Hematopoietic multipotent progenitor cell treated with erythropoietin and hydrocortisone succinate and interleukin-3 and kit ligand, for 4 days (in vitro differentiated cells): ENCODE measurements at places on chromosomes 11 and 22.

GRCh38 chr11:18624161-18624560 lies 10.0 kb downstream of the SPTY2D1 start:
- DNase-seq: no peak

DNA sequence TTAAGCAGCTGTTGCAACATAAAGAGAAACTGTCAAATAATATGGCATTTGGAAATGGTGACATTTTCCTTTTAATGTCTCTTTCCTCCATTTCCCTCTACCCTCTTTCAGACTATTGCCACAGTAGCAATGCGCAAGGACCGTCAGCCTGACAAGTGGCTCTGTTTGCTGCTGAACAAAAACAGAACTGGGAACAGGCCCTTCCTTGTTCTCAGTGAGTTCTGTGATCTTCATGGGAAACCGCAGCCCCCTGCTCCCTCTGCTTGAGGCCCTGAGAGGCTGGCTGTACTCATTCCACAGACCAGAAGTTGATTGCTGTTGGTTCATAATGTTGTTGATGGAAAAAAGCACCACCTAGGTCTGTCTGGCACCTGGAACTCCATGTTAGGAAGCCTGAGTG lies 559.7 kb downstream of the OPCML start:
- no peak for DNase-seq

GRCh38 chr22:38951734-38952133 lies 5.7 kb upstream of the APOBEC3A start:
- DNase-seq: peak; percentile 50

GRCh38 chr22:50505776-50506610 lies 1.5 kb downstream of the LMF2 start:
- no peak for DNase-seq

GRCh38 chr22:38846412-38846811 lies 2.6 kb upstream of the NPTXR start:
- no peak for DNase-seq

GRCh38 chr11:115215694-115216617 lies 288.3 kb downstream of the CADM1 start:
- peak; percentile 11 for DNase-seq

GRCh38 chr11:97229936-97230335 lies 840.1 kb downstream of the JRKL start:
- DNase-seq: no peak

DNA sequence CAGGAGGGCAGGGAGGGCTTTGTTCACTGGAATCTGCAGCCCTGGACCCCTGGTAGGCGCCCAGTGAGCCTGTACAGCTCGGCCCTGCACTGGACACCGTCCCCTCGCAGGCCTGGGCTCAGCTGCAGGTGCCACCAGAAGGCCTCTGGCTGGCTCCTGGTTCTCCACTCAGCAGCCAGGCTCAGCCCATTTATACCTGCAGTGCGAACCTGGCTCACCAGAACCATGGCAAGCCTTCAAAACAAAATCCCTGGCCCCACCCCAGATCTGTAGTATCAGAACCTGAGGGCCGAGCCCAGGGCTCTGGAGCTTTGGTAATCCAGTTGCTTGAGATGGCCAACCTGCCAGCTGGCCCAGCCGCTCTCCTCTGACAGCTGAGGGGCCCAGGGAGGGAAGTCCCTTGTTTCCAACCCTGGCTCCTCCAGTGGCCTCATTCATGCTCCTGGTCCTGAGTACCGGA lies 870 bp upstream of the FREY1 start:
- DNase-seq: no peak

GRCh38 chr11:76690736-76691135 lies 20.2 kb upstream of the LRRC32 start:
- no peak for DNase-seq

- no peak for DNase-seq
Measured at GRCh38 chr22:36432592-36433317, 45.0 kb upstream of the MYH9 start.

DNA sequence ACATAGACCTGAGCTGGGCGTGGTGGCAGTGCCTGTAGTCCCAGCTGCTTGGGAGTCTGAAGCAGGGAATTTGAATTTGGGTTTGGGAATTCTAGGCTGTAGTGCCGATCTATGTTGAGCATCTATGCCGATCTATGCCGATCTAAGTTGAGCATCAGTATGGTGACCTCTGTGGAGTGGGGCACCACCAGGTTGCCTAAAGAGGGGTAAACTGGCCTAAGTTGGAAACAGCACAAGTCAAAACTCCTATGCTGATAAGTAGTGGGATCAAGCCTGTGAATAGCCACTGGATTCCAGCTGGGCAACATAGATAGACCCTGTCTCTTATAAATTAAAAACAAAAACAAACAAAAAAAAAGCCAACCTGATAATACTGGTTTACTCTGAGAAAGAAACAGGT lies 7.4 kb downstream of the WEE1 start:
- DNase-seq: no peak

DNA sequence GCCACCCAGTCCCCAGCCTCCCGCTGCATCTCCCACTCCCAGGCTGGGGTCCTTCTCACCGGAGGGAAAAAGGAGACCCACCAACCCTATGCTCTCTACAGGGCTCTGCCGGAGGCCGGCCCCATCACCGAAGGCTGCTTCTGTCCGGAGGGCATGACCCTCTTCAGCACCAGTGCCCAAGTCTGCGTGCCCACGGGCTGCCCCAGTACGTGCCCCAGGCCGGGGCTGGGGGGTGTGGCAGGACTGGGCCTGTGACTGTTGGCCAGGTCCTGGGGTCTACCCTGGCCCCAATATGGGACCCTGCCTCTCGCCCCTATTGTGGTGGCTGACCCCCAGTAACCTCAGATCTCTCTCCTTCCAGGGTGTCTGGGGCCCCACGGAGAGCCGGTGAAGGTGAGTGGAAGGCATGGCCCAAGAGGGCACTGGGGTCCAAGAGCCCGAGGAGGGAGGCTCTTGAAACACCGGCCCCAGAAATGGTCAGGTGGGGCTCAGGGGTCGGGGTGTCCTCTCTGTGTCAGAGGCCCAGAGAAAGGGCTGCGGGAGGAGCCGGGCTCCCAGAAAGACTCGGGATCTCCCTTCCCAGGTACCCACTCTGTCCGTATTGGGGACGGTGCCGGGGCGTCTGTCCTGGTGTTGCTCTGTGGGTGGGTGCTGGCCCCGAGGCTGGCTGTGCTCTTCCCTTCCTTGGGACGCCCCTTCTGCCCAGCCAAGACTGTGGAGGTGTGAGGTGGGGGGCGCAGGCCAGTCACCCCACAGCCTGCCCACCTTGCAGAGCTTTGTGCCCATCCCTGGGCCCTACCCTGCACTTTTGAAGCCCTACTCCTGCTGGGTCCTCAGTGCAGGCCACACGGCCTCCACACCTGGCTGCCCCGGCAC lies 26.1 kb upstream of the MUC5B start:
- DNase-seq: no peak

DNA sequence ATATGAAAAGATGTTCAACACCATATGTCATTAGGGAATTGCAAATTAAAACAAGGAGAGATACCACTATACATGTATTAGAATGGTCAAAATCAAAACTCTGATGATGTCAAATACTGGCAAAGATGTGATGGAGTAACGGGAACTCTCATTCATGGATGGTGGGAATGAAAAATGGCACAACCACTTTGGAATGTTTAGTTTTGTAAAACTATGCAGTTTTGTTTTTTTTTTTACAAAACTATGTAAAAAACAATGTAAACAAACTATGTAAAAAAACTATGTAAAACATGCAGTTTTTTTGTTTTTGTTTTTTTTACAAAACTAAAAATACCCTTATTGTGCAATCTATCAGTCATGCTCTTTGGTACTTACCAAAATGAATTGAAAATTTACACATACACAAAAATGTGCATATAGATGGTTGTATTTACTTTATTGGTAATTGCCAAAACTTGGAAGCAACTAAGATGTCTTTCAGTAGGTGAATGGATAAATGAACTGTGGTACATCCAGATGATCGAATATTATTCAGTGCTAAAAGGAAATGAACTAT lies 5.0 kb upstream of the USP47 start:
- no peak for DNase-seq

DNA sequence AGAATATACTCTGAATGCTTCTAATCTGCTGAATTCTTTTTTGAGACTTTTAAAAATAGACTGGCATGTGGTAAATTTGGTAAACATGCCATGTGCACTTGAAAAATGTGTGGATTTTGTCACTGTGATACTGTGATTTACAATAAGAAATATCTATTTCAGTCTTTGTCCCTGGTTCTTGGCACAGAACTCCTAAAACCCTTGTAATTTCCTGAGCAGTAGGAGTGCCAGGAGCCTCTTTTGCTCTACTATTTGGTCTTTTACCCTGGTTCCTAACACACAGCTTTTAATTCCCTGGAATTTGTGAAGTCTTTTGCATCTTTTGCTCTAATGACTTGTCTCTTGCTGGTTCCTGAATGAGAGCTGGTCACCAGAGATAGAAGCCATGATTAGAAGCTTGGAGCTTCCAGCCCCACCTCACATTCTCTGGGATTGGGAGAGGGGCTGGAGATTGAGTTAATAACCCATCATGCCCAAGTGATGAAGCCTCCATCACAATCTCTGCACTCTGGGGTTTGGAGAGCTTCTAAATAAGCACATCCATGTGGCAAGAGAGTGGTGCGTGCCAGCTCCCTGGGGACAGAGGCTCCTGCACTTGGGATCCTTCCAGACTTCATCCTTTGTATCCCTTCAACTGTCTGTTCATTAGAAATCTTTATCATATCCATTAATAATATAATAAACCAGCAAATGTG lies 27.2 kb upstream of the SYT13 start:
- DNase-seq: no peak

GRCh38 chr11:50080256-50080655 lies 47.6 kb downstream of the OR4C45 start:
- DNase-seq: no peak

GRCh38 chr11:19805376-19805775 lies 92.7 kb downstream of the NAV2 start:
- no peak for DNase-seq

- DNase-seq: peak; percentile 89
Measured at GRCh38 chr11:65454696-65455456, 32.3 kb downstream of the NEAT1 start.

DNA sequence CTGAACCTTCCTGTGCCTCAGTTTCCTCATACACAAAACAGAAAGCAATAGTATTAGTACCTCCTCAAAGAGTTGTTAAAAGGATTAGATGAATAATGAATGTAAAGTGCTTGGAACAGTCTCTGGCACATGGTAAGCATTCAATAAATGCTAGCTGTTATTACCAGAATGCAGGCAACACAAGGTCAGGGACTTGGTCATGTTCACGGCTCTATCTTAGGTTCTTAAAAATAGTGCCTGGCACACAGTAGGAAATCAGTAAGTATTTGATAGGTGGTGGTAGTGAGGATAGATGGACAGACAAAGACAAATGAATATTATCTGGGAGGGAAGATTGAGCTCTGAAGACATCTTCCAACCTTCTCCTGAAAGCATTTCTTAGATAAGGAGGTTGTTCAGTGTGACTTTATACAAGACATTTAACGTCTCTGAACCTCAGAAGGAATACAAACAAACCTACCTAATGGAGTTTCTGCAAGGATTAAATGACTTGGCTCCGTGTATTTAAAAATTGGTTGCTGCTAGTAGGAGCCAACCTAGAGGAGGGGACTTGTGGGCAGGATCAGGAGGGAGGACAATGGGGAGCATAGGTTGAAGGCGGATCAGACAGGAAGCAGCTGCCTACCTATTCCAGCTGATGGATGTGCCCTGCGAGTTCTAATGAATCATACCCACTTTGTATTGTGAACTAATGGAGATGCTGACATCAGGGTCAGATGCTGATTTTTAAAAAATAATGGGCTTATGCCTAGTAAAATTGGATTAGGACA lies 94.1 kb downstream of the DBX1 start:
- DNase-seq: no peak

DNA sequence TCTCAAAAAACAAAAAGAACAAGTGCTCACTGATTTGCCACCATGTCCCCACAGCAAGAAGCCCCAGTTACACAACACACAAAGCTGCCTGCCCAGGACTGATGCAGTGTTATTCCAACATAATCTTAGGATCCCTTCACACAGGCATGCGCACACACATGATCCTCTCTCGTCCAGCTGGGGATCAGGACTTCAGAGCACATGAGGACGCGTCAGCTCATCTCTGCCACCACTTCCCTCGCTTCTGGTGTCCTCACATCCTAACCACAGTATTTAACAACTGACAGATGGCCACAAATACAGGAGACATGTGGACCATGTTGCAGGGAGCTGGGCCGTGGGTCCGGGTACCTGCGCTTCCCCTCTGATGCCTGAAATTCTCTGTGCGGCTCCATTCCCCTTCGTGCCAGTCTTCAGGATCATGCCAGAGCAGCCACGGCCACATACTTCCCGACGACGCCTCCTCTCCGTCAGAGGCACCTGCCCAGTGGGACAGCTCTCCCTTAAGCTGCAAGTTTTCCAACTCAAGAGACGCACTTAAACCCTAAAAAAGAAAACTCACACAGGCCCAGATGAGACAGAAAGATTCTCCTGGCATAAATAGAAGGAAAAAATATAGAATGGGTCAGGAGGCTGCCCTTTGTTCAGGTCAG lies 68.3 kb downstream of the PACSIN2 start:
- DNase-seq: peak; percentile 46

- DNase-seq: peak; percentile 45
Measured at GRCh38 chr11:72353861-72354260, 80.5 kb downstream of the CLPB start.

DNA sequence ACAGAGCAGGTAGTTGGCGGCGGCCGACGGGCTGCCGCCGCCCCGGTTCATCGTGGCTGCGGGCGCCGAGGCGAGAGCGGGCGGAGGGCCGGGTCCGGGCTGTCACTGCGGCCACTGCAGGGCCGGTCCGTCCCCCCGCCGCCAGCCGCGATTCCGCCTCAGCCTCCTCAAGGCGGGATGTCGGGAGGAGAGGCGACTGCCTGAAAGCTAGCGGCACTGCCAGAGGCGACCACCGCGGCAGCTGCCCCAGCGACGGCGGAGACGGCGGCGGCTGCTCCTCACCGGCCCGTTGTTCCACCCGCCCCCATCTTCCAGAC lies 234 bp downstream of the SESN3 start:
- no peak for DNase-seq

DNA sequence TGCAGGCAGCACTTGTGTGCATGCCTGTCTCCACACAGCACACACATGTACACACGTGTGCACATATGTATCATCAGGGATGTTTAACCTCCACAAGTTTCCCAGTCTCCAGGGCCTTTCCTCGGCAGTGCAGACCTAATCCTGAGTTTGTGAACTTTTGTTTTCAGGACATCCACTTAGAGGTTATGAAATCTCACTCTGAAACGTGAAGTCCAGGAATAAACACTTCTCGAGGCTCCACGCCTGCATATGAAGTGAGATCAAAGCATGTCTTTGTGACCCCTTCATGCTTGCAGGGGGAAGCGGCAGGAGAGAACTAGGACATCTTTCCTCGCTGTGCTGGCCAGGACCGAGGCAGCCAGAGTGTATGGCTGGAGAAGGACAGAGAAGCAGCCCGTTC lies 3.1 kb downstream of the SHISAL1 start:
- DNase-seq: no peak

GRCh38 chr22:49564666-49565515 lies 262.8 kb downstream of the BRD1 start:
- no peak for DNase-seq

GRCh38 chr11:134736251-134736947 lies 324.4 kb upstream of the B3GAT1 start:
- no peak for DNase-seq

GRCh38 chr11:3215346-3216026 lies 3.1 kb downstream of the MRGPRG start:
- no peak for DNase-seq
